ENCODE measurements at places on chromosomes 7 and 10.

DNA sequence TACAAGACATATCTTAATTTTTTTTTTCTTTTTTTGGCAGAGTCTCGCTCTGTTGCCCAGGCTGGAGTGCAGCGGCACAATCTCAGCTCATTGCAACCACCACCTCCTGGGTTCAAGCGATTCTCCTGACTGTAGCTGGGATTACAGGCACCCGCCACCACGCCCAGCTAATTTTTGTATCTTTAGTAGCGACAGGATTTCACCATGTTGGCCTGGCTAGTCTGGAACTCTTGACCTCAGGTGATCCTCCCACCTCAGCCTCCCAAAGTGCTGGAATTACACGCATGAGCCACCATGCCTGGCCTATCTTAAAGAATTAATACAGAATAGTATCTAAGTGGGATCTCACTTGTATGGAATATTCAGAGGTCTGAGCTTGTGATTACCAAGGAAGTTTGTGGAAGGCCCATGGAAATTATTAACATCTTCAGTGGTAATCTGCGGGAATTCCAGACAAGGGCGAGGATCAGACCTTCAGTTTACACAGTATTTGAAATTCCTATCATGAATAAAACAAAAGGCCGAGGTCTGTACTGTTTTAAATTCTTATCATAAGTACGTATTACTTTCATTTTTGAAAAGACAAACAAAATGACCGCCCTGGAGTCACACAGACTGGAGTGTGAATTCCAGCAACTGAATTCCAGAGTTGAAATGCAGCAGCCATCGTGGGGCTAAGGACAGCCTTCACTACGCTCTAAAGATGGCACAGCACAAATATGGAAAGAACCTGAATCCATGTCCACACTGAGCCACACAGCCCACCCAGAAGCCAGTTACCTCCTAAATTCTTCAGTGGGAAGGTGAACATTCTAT lies 16.7 kb downstream of the GPRIN2 start:
- no peak for DNase-seq

DNA sequence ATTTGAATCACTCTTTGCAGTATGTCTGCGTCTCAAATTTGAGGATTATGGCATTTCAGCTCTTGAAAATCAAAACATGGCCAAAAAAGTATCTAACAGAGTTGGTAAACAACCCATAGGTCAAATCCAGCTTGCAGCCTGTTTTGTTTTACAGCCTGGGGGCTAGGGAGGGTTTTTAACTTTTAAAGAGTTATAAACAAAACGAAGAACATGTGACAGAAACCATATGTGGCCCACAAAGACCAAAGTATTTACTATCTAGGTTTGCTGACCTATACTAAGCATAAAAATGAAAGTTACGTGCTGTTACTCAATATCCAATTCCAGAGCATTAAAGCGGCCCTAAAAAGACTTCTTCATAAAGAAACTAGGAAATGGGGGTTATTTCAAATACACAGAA lies 55.5 kb upstream of the STARD3NL start:
- no peak for DNase-seq

DNA sequence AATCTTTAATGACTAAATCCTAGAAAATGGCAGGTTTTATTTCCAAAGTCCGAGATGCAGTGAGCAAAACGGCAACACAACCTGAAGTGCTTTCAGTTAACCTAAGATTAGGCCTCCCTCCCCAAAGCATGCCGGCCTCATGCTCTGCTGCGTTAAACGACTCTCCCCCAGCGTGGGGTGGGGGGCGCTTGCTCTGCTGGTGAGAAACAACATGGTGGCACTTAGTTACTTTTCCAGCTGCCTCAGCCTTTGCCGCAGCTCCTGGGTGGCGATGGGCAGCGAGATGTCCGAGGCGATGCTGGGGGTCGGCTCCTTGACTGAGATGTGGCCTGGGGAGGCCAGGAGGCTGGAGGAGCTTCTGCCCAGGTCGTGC lies 36.7 kb upstream of the NCAPG2 start:
- no peak for DNase-seq

GRCh38 chr7:121957626-121958025 lies 84.7 kb downstream of the PTPRZ1 start:
- no peak for DNase-seq

DNA sequence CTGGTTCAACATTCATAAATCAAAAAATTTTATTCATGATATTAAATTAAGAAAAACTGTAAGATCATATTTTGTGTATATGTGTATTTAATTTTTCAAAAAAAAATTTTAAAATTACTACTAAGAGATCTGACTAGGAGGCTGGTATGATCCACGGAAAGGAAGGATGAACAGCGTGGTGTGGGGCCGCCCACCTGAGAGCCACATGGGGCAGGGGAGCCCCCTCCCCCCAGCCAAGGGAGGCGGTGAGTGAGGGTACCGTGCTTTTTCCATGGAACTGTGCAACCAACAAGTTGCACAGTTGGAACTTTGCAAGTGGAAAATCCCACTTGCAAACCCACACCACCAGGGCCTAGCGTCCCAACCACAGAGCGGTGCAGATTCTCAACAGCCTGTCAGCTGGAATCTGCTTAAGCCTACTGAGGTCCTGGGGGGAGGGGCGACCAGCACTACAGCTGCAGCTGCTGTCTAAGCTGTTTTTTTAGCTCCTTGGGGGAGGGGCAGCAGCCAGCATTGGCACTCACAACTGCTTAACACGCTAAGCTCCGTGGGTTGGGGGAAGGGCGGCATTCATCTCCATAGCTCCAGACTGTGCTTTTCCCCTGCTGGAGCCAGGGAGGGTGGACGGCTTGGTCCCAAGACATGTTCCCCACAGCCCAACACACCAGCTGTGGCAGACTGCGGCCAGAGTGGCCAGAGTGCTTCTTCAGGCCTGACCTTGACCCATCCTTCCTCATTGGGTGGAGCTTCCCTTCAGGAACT lies 94.2 kb upstream of the IGFBP3 start:
- no peak for DNase-seq

GRCh38 chr10:93893646-93894515 lies at the start of gene SLC35G1:
Gene SLC35G1, plus strand, starts transcription at chr10:93893978. Its CDS starts 56 bp downstream, at chr10:93894034.
- DNase-seq = peak; percentile 83

DNA sequence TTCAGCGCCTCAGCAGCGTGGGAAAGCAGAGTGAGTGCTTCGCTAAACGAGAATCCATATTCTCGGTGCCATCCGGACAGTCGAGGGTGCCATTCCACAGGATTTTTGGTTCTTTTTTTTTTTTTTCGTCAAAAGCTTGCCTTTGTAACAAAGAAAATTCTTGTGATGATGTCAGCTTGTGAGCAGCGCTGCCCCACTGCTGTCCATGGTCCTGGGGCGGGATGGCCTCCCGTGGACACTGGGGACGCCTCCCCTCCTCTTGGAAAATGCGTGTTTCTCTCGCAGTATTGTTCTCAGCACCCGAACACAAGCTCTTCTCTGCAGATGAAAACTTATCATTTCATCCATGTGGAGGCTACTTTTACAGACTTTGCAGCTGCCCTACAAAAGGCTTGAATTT lies 477.4 kb downstream of the TCERG1L start:
- no peak for DNase-seq

DNA sequence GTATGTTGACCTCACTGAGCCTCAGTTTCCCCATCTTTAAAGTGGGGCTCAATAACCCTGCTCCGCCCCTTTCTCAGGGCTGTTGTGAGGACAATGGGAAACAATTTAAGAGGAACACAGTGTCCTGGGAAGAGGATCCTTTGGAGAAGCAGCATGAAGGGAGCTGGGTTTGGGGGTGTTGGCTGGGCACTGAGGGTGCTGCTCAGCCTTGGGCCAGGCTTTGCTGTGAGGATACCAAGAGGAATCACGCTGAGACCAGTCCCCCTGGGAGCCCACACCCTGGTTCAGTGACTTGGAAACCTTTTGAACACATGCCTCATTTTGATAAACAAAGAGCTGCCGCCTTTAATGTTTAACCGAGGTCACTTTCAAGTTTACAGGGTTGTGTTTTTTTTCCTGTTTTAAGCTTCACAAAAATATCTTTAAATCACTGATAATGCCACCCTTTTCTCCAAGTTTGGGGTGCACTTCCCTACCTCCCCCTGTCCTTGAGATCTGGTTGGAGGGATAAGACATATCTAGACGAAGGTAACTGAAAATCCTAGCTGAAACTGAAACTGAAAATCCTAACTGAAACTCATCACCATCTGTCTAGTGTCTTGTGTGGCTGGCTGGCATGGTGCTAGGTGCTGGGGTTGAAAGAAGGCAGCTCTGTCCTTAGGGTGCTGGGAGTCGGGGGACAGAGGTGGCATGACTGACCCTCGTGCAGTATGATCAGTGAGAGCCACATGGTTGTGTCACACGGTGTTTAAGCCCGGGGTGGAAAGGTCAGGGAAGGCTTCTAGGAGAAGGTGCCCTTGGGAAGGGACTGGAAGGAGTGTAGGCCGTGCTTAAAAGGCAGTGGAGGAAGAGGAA lies 27.7 kb downstream of the ZNF775 start:
- no peak for DNase-seq

GRCh38 chr10:119208553-119208940 lies 1.2 kb downstream of the GRK5 start:
- DNase-seq = no peak

DNA sequence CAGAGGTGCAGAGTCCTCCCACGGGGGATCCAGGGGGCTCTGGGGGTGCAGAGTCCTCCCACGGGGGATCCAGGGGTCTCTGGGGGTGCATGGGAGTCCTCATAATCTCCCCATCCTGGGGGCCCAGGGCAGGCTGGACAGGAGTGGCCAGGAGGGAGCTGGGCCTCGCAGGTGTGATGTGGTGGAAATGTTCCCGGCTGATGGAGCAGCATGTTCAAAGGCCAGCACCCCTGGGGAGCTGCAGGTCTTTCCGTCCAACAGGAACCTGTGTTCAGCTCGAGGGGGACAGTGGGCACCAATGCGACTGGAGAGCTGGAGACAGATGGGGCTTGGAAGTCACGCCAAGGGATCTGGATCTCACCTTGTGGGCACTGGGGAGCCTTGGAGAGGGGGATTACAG lies 38.5 kb upstream of the PSMG3 start:
- no peak for DNase-seq

GRCh38 chr10:63501954-63502353 lies 19.2 kb upstream of the REEP3 start:
- DNase-seq = no peak

DNA sequence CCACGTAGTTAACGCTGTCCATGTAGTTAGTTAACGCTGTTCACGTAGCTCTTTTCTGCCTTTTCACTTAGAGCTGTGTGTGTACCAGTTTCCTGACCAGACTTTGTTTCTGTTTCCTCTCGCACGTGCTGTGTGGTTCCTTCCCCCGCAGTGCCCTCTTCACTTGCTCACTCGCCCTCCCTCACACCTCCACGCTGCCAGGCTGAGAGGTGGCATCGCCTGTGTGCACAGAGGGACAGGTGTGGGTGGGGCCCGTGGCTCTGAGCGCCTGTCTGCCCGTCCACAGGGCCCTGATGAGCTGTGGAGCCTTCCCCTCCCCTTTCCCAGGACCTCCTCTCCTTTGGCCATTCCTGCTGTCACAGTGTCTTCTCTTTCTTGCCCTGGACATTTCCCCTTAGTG lies 30.6 kb downstream of the WDR37 start:
- no peak for DNase-seq

DNA sequence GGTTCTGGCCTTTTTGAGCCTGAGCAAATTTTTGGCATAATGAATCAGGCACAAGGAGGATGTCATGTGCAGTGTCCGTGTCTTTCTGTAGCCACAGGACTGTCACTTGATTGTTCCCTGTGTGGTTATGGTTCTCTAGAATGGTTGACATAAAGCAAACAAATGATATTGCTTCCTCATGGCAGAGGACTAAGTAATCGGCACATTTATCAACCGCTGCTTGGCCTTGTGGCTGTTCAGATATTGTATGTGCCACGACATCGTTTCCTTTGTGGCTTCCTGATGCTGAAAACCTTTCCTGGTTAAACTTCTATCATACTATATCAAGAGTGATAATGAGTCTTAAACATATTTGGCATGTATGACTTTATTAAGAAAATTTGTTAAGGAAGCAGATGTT lies 598.8 kb downstream of the SUGCT start:
- DNase-seq = no peak

GRCh38 chr7:121530227-121531174 lies 134.4 kb upstream of the FAM3C start:
- DNase-seq = no peak

GRCh38 chr7:152338561-152338960 lies 97.2 kb downstream of the KMT2C start:
- no peak for DNase-seq

GRCh38 chr10:9877978-9878377 lies 1139.7 kb upstream of the CELF2 start:
- DNase-seq = no peak

- no peak for DNase-seq
Measured at GRCh38 chr10:71367271-71367670, 29.4 kb upstream of the CDH23 start.

DNA sequence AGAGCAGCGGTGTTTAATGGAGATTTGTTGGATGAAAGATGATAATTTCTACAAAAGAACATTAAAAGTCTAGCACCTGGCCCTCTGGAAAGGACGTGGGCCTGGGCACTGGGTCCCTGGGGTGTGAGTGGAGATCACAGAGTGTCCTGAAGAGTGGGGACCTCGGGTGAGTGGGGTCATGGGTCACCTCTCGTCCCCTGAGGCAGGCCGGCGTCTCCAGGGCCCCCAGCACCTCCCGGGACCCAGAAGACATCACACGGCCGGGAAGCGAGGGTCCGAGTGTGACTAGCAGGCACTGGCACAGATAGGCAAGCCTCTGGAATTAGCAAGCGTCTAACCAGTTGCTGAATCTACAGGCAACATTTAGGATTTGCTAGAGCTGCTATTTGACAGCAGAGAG lies 257.2 kb downstream of the MAD1L1 start:
- DNase-seq = no peak

DNA sequence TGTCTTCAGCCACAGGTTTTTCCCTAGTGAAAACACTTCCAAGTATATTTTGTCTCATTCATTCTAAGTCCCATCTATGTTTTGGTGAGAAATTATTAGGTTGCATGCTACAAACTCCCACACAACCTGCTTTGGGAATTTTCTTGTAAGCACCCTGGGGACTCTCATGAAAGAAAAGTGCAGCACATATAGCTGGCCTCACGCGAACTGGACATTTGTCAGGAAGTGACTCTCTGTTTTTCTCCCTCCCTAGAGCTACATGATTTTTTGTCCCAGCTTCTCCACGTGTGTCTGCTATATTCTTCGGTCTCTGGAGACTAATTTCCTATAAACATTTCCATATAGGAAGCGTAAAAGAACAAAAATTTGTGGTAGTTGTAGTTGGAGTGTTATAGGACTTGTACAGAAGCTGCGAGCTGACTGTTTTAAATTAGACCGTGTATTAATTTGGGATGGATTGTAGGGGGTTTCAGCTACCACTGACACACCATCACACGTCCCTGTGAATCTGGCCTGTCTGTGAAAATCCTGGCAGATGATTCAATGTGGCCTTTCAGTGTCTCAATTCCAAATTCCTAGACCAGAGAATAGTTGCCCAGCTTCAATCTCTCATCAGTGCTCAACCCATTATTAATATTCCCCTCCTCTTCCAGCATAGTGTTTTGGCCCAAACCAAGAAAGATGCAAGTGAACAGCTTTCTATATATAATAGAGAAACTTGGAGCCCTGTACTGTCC lies 40.2 kb downstream of the ARL4A start:
- DNase-seq = no peak
